Endodermal cell (in vitro differentiated cells): ENCODE measurements at places on chromosomes 2 and 18.
A peak's percentile ranks its signal among the peaks of the same experiment; 100 is the strongest.

GRCh38 chr2:158412206-158412605 lies 44.3 kb downstream of the CCDC148 start:
- no peaks in the 10 kb centered on the region for H3K27me3 ChIP-seq
- H3K27ac ChIP-seq = no peak overlapping the region
- DNase-seq = no peak
- no peaks in the 10 kb centered on the region for H3K4me1 ChIP-seq

DNA sequence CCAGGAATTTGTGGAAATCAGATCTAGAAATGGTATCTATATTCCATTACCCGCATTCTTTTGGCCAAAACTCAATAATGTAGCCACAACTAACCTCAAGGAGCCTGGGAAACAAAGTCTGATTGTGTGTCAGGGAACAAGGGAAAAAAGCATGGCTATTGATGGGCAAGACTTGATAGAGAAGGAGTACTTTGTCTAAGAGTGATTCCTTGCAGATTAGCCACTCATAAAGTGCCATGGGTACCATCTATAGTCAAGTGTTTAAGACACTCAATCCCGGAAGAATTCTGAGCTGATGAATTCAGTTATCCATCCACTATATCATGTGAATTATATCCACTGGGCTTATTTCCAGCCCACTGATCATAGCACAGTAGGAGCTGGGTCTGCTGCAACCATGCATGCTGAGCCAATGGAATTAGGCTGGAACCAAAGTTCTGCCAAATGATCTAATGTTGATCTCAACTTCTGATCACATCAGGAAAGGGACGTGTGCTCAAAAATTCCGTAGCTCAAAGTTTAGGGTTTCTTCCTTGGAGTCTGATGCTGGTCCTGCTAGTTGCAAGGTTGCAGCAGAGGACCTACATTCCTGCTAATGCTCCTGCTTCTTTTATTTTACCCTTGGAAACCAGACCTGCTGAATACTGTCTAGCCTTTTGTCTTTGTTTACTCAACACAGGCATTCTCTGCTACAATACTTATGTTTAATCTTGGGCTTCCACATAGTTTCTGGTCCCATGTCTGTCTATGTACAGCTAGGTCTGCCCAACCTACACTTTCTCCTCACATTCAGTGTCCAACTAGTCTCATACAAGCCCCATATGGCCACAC lies 629.7 kb downstream of the IRS1 start:
- H3K27me3 ChIP-seq = no peaks in the 10 kb centered on the region
- H3K36me3 ChIP-seq = no peaks in the 10 kb centered on the region
- no peaks in the 10 kb centered on the region for H3K4me1 ChIP-seq
- no peak overlapping the region for H3K4me3 ChIP-seq
- DNase-seq = no peak

DNA sequence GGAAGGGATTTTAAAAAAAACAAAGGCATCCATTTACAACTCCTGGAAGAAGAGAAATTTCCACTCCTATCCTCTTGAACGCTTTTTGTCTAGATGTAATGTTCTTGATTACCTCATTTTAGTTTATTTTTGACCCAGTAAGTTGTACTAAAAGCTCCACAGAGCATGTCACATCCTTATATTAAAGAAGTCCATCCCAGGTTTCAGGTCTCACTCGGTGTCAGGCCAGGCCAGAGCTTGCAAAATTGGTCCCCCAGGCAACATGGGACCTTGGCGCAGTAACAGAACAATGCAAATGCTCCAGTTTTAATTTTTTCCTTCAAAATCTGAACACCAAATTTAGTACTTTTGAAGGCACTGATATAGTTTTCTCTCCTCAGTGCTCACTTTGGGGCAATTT lies 218.4 kb upstream of the REV1 start:
- H3K36me3 ChIP-seq = no peaks in the 10 kb centered on the region
- H3K4me3 ChIP-seq = no peak overlapping the region
- peak overlapping the region; percentile 95 for H3K27ac ChIP-seq
- H3K27me3 ChIP-seq = no peaks in the 10 kb centered on the region
- DNase-seq = no peak
- H3K4me1 ChIP-seq = no peaks in the 10 kb centered on the region

DNA sequence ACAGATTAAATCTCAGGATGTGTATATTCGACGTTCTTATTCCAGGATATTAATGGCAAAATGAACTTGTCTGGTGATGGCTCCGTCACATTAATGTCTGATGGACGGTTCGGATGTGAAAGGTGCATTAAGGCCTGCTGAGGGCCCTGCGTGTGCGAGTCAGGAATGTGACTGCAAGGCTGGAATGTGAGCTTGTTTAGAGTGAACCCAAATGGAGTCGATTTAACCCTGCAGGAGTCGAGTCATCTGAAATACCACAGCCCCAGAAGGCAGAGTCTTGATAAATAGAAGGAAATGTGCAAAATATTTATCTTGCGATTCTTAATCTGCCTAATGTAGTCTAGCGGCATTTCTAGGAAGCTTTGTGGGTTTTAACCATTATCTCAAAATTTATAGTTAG lies 44.3 kb downstream of the RDH14 start:
- DNase-seq = peak; percentile 57
- no peaks in the 10 kb centered on the region for H3K27me3 ChIP-seq

DNA sequence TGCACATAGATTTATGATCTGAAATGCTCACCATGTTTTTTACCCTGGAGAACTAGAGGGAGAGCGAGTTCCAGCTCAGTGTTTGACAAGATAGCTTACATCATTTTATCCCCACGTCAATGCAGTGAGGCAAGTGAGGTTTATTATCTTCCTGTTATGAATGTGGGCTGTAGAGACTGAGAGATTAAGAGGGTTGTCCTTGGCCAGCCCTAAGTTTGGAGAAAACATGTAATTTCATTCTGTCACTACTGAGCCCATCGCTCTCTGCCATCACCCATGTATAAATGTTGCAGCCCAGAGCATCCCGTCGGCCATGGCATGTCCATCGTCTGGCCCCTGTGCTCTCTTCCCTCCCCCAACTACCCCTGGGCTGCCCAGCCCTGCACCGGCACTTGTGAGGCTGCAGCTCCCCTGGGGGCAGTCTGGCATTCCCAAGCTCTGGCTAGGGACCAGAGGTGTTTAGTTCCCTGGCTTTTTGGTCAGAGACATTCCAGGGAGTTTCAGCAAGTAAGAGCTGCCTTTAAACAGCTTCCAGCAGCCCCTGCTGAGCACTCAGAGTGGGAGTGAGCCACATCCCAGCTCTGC lies 136.7 kb downstream of the ANTXR1 start:
- H3K4me3 ChIP-seq = no peak overlapping the region
- no peak overlapping the region for H3K27ac ChIP-seq
- peaks cover 12% of the 10 kb centered on the region for H3K36me3 ChIP-seq
- no peaks in the 10 kb centered on the region for H3K4me1 ChIP-seq

- H3K4me3 ChIP-seq = no peak overlapping the region
- DNase-seq = no peak
- no peaks in the 10 kb centered on the region for H3K27me3 ChIP-seq
- no peaks in the 10 kb centered on the region for H3K36me3 ChIP-seq
- H3K4me1 ChIP-seq = no peaks in the 10 kb centered on the region
- no peak overlapping the region for H3K27ac ChIP-seq
Measured at GRCh38 chr2:101949304-101949703, 42.5 kb upstream of the IL1R2 start.

- peaks cover 3% of the 10 kb centered on the region for H3K4me1 ChIP-seq
- no peaks in the 10 kb centered on the region for H3K36me3 ChIP-seq
- H3K27ac ChIP-seq = peak overlapping the region; percentile 7
- H3K27me3 ChIP-seq = no peaks in the 10 kb centered on the region
- no peak overlapping the region for H3K4me3 ChIP-seq
Measured at GRCh38 chr2:101983928-101984327, 7.8 kb upstream of the IL1R2 start.
